ENCODE measurements at places on chromosomes 13 and 19.

GRCh38 chr13:57630661-57631595, 616 bp upstream of the PCDH17 start:
- no peak for DNase-seq

- DNase-seq, result peak; percentile 80
These were observed at the start of gene REXO1 for GRCh38 chr19:1848399-1849131. Gene REXO1 (minus strand): TSS chr19:1848483. CDS start chr19:1848358, 125 bp downstream.

- DNase-seq, result no peak
These were observed 48.6 kb downstream of the LHFPL6 start for GRCh38 chr13:39554371-39554770.

GRCh38 chr13:19332378-19332777, 150.8 kb upstream of the TUBA3C start:
- DNase-seq, result no peak

- no peak for DNase-seq
These were observed 82.0 kb downstream of the TEX29 start for GRCh38 chr13:111402441-111402840.

DNA sequence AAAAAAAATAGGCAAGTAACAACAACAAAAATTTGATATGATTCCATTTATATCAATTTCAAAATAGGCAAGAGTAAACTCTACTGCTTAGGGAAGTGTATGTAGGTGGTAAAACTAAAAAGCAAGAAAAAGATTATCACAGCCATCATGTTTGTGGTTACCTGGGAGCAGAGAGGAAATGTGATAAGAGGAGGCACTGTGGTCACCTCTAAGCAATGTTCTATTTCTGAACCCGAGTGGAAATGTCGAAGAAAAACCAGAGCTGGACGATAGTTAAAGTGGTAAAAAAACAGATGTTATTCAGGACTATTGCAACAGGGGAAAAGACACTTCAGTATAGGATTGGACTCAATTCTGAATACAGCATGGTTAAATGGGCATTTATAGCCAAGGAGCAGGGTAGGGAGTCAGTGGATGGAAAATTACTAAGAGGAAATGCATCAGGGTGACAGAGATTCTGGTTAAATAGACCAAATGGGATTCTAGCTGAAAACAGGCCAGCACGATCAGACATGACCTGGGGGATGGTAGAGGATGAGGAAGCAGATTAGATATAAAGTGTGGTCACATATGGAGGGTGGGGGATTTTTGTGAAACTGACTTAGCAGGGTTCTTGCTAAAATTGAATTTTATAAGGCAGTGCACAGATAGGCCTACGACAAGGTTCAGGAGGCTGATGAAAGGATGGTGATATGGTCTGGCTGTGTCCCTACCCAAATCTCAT, 6.0 kb upstream of the TEX30 start:
- no peak for DNase-seq

DNA sequence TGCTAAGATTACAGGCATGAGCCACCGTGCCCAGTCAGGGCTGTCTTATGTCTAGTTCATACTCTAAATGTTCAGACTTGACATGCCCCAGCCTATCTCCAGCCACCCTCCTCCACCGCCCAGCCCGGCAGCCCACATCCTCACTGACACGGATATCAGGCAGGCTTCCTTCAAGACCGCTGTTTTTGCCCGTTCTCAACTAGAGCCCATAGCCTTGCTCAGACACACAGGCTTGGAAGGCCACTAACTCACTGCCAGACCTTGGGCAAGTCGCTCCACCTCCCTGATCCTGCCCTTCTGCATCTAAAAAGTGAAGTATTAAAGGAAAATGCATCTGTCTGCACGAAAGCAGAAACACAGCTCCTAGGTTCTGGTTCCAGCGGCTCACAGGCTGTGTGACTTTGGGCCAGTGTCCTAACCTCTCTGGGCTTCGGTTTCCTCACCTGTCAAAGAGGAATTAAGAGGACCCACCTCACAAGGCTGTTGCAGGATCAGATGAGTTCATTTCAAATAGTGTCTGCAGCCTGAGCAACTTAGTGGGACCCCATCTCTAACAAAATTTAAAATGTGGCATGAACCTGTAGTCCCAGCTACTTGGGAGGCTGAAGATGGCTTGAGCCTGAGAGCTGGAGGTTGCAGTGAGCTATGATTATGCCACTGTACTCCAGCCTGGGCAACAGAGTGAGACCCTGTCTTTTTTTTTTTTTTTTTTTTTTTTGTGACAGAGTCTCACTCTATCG, 14.5 kb upstream of the CERS4 start:
- no peak for DNase-seq

DNA sequence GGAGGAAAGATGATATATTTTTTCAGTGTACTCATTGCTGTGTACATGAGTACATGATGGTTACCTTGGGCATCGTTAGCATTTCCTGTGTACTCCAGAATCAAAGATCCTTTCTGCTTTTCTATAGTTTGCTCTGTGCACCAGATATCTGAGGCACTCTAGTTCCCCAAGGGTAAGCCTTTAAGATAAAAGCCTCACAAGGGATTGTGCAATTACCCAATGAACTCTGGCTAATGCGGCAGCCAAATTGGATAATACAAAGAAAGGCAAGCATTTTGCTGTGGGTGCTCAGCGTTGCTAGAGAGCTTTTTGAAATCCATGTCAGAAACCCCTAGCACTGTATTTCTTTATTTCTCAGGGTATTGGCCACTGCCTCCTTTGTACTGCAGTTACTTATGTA, 2.9 kb downstream of the CYSLTR2 start:
- no peak for DNase-seq

- no peak for DNase-seq
These were observed 199.8 kb upstream of the SGCG start for GRCh38 chr13:22980936-22981335.

- DNase-seq, result no peak
These were observed 2.2 kb upstream of the PSMC4 start for GRCh38 chr19:39968789-39969188.

- no peak for DNase-seq
These were observed 28.6 kb downstream of the CNFN start for GRCh38 chr19:42361545-42361910.

- DNase-seq, result no peak
These were observed 21.7 kb upstream of the SCEL start for GRCh38 chr13:77513719-77514335.
